Right ventricle myocardium inferior (tissue), 1 donor: ENCODE measurements at places on chromosomes 1 and 21. TPM values are rescaled to one million over a fixed set of nuclear protein-coding genes. Genes with fewer than 3 reads are reported as not detected.

GRCh38 chr1:166920561-166921475 lies 44.8 kb upstream of the TADA1 start:
- no peak for DNase-seq

LAMB3 gene
- total RNA-seq, result 5.9 TPM

- DNase-seq, result no peak
Observed at GRCh38 chr1:45097079-45097478, 85.0 kb downstream of the UROD start.

GRCh38 chr1:107124694-107125093 lies 16.1 kb upstream of the NTNG1 start:
- DNase-seq, result no peak

- DNase-seq, result no peak
Observed at GRCh38 chr1:192108161-192108560, 50.1 kb upstream of the RGS18 start.

CD1B gene
- not detected for total RNA-seq

- no peak for DNase-seq
Observed at GRCh38 chr1:234107416-234108021, 203.0 kb downstream of the SLC35F3 start.

DNA sequence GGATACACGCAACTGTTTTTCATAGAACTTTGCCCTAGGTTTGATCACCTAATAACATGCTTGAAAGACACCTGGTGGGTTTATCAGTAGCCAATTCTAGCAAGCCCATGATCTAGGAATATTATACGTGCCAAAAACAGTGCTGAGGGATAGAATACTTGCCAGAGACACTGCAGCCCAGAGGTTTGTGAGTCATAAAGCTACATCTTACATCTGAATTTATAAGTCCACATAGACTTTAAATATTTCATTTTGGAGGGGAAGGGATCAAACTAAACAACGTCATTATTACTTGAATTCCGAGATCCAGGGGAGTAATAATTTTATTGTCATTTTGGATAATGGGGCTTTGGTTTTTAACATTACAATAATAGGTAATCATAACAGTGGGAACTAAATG lies 31.7 kb downstream of the RGL1 start:
- no peak for DNase-seq

OR14A16 gene
- not detected for total RNA-seq

GRCh38 chr1:236273358-236273757 lies 8.4 kb downstream of the ERO1B start:
- no peak for DNase-seq

GRCh38 chr1:22804969-22805671 lies 94.5 kb downstream of the EPHB2 start:
- no peak for DNase-seq
